ENCODE measurements at places on chromosomes 13 and 19. TPM values are rescaled to one million over a fixed set of nuclear protein-coding genes. Genes with fewer than 3 reads are reported as not detected.

- no peak for DNase-seq
These were observed 8.4 kb downstream of the PCDH9 start for GRCh38 chr13:67221630-67222226.

- DNase-seq: peak; percentile 18
These were observed 23.9 kb upstream of the OXGR1 start for GRCh38 chr13:97018029-97018819.

DNA sequence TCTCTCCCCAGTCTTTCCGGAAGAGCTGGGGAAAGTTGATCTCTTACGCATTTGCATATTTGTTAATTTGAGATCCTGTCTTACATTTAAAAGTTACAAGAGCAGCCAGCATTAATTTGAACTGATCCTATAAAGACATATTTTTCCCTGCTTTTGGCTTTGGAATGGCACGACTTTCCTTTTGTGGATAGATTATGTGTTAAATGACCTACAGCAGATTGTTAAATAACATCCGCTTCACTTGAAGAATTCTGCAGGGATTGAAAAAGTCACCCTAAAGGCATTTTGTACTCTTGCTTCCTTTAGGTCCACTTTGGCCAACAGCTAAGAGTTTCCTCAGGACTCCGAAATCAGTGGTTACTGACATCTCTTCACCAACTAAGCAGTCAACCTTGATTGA lies 334.0 kb downstream of the TBC1D4 start:
- no peak for DNase-seq

DNA sequence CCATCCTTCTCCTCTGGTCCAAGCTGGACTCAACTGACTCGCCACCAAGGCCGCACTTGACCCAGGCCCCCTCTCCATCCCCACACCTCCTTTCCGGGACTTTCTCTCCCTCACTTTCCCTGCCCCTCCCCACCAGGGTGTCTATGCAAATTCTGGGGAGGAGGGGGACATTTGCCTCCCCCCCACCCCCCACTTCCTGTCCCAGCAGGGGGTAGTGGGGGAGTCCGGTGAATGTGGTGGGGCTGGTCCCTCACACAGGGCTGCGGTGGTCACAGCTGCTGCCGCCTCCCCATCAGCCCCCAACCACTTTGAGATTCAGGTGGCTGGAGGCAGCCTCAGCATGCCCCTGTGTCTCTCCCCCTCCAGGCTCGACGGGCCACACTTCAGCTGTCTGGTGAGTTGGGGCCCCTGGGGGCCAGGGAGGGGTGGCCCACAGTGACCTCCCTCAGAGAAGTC lies 870 bp downstream of the SPIB start:
- no peak for DNase-seq

DNA sequence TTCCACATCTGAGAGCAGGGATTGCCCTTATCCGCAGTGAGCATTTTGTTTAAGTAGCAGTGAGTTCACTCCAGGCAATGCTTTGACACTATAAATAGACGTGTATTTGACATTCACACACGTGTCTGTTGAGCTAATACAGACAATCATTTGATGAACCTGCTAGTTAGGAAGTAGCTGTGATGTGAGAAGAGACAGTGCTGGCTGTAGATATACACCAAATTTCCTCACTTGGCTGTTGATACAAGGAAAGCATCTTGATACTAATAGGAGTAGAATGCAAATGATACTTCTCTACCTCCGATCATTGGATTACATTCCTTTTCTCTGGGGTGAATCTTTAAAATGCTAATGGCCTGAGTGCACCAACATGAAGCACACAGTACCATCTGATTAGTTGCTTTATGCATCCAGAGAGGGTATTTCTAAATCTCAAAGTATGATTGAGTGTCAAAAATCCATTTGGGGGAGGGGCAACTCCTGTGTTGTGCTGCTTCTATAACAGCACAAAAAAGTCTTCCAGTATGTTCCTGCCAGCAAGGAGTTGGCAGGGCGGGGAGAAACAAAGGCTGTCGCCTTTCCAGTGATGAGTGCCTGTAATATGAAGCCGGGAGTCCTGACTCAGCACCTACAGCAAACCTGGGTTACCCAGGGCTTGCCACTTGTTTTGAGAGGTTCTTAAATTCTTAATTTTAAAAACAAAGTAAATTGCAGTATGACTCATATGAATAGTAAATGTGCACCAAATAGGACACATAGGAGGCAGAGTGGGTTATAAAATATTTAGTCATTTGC lies 7.0 kb downstream of the CUL4A start:
- DNase-seq: no peak

DNA sequence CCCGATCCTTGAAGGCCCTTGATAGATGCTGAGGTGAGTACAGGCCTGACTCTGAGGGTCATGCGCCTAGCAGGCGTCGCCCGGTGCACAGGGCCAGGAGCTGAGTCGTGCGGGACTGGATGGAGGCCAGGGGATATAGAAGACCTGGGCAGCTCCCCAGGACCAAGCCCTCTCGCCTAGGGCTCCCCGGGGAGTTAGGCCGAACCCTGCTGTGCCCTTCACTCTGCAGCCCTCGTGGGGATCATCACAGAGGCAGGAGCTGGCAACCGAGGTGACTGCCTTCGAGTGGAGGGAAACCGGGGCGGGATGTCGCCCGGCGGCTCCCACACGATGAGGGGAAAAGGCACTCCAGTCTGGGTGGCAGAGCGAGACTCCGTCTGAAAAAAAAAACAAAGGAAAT lies 11.7 kb downstream of the CSNK1G2 start:
- no peak for DNase-seq

GRCh38 chr13:70630247-70630646 lies 522.0 kb upstream of the KLHL1 start:
- no peak for DNase-seq

The TRPM4 gene
- total RNA-seq: not detected

DNA sequence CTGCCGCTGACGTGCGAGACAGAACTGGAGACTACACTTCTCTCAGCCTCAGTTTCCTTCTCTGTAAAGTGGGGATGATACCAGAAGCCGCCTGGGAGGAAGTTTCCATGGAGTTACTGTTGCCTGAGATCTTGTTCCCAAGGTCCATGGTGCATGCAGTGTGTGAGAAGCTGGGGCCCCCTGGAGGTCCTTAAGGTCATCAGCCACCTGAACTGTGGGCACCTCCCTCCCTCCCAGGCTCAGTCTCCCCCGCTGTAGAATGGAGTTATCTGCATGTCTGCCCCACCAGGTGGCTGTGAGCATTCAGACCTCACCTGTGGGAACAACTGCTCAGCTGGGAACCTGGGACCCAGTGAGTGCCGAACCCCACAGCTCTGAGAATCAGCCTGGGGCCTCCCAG lies 2.7 kb downstream of the CRX start:
- no peak for DNase-seq

- no peak for DNase-seq
These were observed 147.1 kb downstream of the NUFIP1 start for GRCh38 chr13:44842158-44842557.

The FUT2 gene
- total RNA-seq: not detected

The U2AF2 gene
- total RNA-seq: 197 TPM

GRCh38 chr13:40671956-40672764 lies 5.7 kb upstream of the FOXO1 start:
- no peak for DNase-seq
